ENCODE measurements at places on chromosomes 3 and 15. TPM values are rescaled to one million over a fixed set of nuclear protein-coding genes. Genes with fewer than 3 reads are reported as not detected.

DNA sequence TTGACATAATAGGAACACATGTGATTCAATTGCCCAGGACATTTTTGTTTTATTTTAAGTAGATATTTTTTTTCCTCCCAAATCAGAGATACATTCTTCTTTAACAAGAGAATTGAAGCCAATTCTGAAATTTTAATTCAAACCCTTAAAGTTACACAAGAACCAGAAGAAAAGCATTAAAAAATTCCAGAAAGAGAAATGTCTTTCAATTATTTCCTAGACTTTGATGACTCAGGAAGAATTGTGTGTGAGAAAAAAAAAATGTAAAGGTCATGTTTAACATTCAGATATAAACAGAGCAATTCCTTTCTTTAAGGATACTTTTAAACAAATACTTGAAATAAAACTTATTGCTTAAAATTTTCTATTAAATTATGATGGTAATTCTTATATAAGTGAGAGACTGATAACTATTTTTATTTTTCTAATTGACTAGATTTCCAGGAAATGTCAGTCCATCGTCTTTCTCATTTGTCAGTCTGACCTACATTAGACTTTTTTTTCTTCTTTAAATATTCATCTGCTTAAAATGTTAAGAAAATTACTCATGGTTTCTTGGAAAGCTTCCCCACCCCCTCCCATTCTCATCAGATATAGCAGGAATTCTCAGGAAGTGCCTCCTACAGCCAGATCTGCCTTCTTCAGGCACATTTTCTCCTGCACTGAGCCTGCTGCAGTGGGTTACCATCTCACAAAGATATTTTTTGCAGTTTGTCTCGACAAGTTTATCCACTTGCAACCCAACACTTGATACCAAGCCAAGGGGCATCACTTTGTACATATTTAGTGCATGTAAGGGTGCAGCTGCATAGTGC lies 261.8 kb upstream of the CBLB start:
- no peaks in the 10 kb centered on the region for H3K4me1 ChIP-seq
- no peaks in the 10 kb centered on the region for H3K27me3 ChIP-seq
- no peak for DNase-seq
- H3K4me3 ChIP-seq = no peak overlapping the region
- no peak overlapping the region for H3K27ac ChIP-seq

DNA sequence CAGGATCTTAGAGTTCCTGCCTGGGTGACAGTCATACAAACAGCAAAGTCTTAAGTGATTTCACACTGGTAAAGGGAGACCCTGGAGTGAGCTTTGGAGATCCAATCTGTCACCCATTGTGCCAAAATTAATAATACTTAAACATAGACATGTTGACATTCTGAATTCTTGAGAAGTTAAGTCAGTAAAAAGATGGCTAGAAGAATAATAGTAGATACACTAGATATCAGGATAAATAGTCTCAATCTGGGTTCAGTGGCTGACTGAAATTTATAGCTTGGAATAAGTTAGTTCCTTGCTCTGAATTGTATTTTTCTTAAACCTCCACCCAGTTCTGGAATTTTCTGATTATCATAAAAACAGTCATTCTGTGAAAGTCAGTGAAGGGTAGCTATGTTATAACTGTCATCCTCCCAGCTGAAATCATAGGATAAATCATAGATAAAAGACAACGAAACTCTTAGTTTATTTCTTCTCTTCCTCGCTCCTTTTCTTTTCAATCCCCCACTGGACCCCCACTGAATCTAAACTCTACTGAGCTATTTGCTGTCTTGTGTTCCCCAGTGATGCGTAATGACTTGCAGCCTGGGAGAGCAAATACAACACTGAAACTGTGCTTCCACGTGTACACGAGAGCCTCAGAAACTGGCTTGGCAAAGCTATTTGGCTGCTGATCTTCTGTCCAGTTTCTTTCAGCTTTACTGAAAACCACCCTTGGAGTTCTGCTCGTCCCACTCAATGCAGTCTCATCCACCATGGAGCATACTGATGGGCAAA lies 175.4 kb upstream of the TP63 start:
- H3K4me3 ChIP-seq = no peak overlapping the region
- H3K27ac ChIP-seq = no peak overlapping the region
- no peak for DNase-seq
- no peaks in the 10 kb centered on the region for H3K4me1 ChIP-seq
- H3K27me3 ChIP-seq = no peaks in the 10 kb centered on the region
- no peaks in the 10 kb centered on the region for H3K36me3 ChIP-seq

GRCh38 chr3:168024537-168024941 lies 71.2 kb downstream of the GOLIM4 start:
- DNase-seq = no peak
- no peaks in the 10 kb centered on the region for H3K4me1 ChIP-seq
- H3K36me3 ChIP-seq = peaks cover 19% of the 10 kb centered on the region
- H3K4me3 ChIP-seq = no peak overlapping the region
- no peak overlapping the region for H3K27ac ChIP-seq

DNA sequence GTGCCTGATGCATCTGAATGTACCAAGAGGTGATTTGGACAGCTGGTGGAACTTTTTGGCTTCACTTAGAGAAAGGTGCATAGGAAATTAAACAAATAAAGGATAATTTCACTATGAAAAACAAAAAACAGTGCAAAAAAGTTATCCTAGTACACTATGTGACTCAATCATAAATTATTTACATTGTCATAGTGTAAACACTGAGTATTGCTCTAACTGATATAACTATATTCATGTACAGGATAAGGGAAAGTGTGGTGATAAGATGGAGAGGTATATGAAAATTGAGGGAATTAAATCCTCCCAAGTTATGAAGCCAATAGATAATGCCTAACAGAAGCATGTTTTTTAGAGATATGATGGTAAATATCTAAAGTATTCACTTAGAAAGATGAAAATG lies 50.2 kb upstream of the CPNE4 start:
- no peaks in the 10 kb centered on the region for H3K27me3 ChIP-seq
- no peak overlapping the region for H3K27ac ChIP-seq
- no peak for DNase-seq
- H3K4me3 ChIP-seq = no peak overlapping the region

DNA sequence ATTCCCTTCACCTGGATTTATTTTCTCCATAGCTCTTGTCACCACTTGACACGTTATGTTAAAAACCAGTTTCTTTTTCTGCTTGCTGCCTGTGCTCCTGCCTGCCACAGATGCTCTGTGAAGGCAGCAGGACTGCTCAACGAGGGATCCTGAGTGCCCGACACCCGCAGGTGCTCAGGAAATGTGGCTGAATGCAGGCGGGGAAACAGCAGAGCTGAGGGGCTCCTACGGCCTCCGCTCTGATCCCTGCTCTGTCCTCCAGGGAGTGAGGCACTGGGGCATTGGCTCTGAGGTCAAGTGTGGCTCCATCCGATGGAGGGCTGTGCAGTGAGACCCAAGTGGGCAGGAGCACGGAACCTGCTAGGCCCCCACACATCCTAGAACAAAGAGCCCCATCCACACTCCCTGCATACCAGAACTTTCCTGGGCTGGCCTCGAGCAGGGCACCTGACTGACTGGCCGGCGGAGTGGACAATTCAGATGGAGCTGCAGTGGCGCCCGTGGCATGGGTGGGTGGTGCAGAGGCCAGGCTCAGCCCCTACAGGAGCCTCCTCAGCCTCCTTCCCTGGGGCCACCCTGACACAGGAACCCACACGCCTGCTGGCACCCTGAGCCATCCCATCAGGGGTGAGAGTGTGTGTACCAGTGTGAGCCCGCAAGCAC lies 27.9 kb downstream of the IQSEC1 start:
- H3K4me3 ChIP-seq = no peak overlapping the region
- H3K4me1 ChIP-seq = peaks cover 99% of the 10 kb centered on the region
- H3K27me3 ChIP-seq = no peaks in the 10 kb centered on the region
- DNase-seq = peak; percentile 78
- H3K36me3 ChIP-seq = no peaks in the 10 kb centered on the region

The TGM5 gene
- 0.19 TPM for total RNA-seq

The GXYLT2 gene
- total RNA-seq = 6.6 TPM

The C2CD4A gene
- total RNA-seq = 0.66 TPM

The PAK6 gene
- 0.38 TPM for total RNA-seq
